ENCODE measurements at places on chromosomes 6 and 20.

DNA sequence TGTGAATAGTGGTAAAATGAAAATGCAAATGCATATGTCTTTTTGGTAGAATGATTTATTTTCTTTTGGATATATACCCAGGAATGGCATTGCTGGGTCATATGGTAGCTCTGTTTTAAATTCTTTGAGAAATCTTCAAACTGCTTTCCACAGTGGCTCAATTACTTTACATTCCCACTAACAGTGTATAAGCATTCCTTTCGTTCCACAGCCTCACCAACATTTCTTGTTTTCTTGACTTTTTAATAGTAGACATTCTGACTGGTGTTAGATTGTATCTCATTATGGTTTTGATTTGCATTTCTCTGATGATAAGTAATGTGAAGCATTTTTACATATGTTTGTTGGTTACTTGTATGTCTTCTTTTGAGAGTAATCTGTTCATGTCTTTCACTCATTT is 144.0 kb downstream of the SIM1 start:
- DNase-seq, result no peak

DNA sequence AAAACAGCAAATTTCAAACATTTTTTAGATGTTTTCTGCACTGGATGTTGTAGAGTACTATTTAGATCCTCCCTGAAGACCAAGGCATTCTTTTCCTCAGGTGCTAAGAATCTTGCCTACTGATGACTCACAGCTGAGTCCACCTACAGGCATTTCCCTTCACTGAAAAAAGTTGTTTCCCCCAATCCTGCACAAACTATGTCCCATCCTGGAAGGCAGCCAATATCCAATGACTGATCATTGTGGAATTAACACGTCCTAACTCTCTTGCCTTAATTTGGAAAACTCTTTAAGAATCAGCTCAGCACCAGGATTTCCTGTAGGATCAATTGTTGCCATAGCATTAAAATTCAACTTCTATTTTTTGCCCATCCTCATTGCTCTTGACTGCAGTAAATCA is 268.4 kb upstream of the IRAK1BP1 start:
- no peak for DNase-seq

GRCh38 chr20:12482661-12483060 is 526.1 kb upstream of the SPTLC3 start:
- DNase-seq, result no peak

DNA sequence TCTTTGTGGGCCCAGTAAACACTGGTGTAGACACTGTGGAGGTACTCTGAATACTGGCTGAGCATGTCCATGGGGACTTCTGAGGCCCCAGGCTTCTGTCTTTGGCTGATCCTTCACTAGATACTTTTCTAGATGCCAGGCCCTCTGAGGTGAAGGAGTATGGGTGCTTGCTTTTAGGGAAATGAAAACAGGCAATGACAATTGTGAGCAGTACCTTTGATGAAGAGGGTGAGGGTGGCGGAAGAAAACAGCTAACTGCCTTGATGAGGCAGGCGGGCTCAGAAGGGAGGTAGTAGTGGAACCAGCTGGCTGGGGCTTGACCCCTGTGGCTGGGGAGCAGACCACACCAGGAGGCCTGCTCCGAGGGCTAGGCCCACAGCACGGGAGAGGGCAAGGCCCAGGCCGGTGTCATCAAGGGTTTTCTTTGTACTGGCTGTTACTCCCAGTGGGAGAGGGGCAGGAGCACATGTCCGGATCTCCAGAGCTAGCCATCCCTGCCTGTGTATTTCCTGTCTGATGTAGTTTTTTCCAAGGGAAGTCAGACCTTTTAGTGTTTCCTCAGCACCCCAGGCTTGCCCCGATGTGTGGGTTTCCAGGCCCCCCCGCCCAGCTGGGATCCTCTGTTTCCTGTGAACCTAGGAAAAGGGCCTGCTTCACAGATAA is 3.9 kb downstream of the PLCG1 start:
- peak; percentile 38 for DNase-seq

GRCh38 chr6:125153391-125154117 is at the start of gene TPD52L1:
Gene TPD52L1 (plus strand): TSS chr6:125153773. CDS start chr6:125153952, 179 bp downstream.
- peak; percentile 53 for DNase-seq

DNA sequence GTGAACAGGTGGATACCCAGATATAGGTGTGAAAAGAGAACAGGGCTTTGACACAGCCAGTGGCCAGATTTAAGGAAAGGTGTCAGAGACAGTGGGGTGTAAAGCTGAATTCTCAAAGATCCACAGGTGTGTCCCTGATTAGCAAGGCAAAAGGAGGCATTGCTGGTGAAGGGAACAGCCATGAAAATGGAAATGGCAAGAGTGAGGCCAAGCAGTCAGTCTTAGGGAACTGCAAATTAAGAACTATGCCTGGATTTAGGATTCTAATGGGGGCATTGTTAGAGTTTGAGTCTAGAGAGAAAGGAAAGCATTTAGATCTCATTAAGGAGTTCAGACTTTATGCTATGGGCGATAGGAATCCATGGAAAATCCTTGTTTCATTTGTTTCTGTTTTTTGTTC is 789.2 kb downstream of the MAFB start:
- no peak for DNase-seq

DNA sequence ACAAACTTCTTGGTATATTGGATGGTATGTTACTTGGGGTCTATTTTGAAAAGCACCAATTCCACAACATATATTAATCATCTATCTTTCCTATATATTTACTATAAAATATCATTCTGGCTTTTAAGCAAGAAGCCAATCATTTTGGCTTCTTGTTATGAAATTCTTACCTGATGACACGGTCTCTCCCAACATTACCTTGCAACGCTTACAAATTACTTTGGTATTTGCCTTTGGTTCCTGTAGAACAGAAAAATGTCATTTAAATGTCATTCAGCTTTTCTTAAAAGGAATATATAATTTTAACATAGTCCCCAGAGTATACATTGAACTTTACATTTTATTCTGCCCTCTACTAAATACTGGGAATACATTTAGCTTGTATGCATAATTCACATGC is 27.4 kb downstream of the UBE3D start:
- DNase-seq, result no peak

DNA sequence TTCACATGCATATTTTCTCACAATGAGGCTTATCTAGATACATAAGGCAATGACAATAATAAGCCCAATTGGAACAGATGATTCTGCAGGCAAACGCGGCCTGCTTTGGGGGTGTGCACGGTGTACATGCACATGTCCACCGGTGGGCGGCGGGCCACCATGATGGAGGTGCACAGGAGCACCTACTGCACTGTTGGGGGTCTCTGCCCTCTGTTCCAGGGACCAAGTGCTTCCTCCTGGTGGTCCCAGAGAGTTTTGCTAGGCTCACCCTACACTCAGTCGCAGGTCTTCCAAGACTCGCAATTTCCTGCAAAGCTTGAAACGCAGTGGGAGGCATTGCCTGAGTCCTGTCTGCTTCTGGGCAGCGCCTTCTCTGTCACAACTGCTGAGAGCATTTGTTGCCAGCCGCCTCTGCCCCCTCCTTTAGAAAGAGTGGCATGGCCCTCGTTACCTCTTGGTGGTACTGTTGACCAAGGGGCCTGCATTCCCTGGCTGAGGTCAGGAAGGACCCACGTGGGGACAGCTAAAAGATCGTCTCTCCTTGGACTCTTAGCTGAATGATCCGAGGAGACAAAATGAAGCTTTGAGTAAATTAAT is 135.3 kb downstream of the ERMARD start:
- no peak for DNase-seq

- DNase-seq, result no peak
These were observed 3.5 kb upstream of the RAET1L start for GRCh38 chr6:150028799-150029198.

DNA sequence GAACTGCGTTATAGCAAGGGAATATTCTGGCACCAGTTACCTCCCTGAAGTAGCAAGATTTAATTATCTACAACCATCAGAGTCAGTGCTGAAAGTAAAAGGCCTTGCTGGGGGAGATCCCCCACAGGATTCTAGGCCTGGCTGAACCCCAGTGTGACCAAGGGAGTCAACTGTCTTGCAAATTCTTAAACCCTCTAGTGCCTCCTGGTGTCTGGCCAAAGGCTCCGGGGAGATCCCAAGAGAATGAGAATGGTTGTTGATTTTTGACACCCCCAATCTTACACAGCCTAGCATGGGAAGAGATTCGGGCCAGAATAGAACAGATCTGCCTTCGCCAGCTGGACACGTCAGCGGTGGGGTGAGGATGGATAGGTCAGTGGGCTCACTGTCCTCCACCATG is 179.4 kb downstream of the ERMARD start:
- DNase-seq, result no peak

GRCh38 chr20:22998476-22998875 is 36.6 kb upstream of the SSTR4 start:
- no peak for DNase-seq

DNA sequence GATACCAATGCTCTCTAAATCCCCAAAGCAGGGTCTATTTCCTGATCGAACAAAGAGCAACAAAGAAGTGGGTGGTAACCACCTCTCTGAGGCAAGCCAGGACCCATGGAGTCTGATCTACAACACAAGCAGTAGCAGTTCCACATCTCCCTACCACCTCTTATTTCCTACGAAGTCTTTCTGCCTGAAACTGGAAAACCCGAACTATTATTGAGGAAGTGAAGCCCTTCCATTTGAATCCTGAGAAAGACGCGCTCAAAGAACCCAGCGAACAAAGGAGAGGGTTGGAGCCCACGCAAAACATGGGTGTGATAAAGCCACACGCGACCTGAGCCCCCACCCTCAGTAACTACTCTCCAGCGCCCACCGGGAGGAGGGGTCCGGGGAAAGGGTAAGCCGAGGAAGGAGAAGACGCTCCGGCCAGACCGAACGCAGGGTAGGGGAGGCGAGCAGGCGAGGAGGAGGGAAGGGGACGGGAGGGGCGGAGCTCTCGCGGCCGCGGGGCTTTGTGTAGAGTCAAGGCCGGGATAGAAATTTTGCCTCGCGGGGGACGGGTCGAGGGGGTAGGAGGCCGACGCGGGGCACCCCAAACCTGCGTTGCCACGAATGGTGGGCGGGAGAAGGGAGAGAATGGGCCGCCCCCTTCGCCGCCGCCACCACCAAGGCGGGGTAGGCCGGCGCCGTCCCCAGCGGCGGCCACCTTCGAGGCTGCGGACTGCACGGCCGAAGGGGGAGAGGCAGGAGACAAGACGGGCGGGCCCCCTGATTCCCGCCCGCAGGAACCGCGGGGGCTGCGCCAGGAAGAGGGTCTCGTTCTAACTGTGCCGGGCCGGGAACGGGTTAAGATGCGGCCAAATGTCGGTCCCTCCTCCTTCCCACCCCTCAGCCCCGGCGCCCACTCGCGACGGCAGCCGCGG is 802 bp downstream of the HDAC2 start:
- peak; percentile 36 for DNase-seq

DNA sequence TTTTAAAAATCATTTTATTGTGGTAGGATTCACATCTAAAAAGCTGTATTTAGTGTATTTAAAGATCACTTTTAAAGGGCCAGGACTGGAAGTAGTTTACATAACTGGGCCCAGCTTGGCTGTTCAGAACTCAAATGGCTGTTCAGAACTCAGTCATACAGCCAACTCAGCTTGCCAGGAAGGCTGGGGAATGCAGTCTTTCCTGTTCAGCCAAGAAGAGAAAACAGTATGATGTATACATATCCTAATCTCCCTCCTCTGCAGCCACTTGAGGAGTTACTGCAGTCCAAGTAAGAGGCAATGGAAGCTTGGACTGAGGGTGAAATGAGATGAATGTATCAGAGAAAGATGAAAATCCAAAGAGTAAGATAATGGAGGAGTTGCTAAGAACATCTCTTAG is 24.6 kb downstream of the DSTN start:
- no peak for DNase-seq

DNA sequence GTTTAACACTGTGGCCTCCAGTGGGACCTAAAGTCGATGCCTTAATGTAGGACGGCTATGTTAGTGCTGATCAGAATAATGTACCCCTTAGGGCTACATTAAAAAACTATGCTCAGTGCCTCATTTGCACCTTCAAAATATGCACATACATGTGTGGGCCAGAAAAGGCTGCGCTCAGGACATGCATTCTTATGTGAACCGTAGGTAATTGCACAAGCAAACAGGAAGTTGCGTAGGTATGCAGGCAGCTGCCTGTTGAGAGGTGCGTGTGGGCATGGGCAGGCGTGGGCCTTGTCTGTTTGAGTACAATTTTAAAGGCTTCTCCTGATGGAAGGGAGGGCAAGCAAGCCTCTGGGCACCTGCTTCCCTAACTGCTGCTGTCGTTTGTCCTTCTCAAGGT is 116.2 kb upstream of the JAG1 start:
- DNase-seq, result no peak

- DNase-seq, result no peak
These were observed 27.9 kb upstream of the TMEM217 start for GRCh38 chr6:37285861-37286311.

DNA sequence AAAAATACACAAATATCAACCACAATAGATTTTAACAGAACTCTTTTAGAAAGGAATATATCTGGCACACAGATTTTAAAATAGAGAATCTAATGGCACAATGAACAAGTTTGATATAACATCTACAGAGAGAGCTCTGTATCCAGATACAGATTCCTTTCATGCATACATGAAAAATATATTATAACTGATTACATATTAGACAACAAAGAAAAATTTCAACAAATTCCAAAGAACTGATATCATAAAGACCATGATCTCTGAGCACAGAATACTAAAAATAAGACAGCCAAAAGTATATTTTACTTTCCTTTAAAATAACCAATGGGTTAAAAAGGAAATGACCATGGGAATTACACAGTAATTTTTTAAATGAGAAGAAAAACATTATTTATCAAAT is 74.1 kb upstream of the MAP7 start:
- no peak for DNase-seq

- DNase-seq, result no peak
These were observed 250.8 kb downstream of the TSHZ2 start for GRCh38 chr20:53222932-53223331.

- DNase-seq, result no peak
These were observed 6.0 kb upstream of the HSF2 start for GRCh38 chr6:122393351-122393896.

GRCh38 chr20:19947611-19948264 is 69.4 kb upstream of the NAA20 start:
- no peak for DNase-seq

GRCh38 chr6:33324125-33324524 is 6.6 kb upstream of the ZBTB22 start:
- DNase-seq, result no peak

- no peak for DNase-seq
These were observed 35.0 kb downstream of the BTBD9 start for GRCh38 chr6:38604700-38605099.

- no peak for DNase-seq
These were observed 8.8 kb downstream of the TMEM244 start for GRCh38 chr6:129852257-129852858.

DNA sequence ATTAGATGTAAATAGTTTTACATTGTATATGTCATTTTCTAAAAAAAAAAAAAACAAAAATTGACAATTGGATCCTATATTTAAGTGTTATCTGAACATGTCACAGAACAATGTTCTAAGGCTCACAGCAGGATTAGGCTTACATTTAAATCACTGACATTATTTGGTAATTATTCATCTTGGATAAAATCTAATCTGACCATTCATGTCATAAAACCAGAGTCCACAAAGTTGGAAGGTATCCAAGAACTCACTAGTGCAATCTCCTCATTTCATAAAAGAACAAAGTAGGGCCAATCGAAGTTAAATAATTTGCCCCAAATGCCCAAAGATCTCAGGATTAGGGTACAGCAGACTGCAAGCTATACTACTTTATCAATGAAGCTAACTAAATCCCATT is 73.0 kb downstream of the PDSS2 start:
- DNase-seq, result no peak
